Activated CD8-positive, alpha-beta memory T cell treated with anti-CD3 and anti-CD28 coated beads for 1 hour (primary cell): ENCODE measurements at places on chromosomes 3 and 15.
A peak's percentile ranks its signal among the peaks of the same experiment; 100 is the strongest.

DNA sequence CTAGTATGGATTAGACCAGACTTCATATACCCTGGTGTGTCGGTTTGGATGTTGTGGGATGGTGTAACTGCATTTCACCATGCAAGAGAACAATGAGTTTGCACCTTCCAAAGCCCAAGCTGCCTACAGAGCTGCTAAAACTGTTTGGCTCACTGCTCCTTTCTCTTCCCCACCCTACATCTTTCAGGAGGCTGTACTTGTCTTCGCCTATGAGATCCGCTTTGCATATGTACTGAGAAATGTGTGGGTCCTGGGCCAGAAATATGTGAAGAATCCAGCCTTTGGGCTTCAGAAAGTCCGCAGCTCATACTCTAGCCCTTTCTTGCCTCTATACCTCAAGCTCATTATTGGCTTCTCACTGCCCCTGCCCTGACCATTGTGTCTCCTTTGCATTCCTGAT is 1060.0 kb downstream of the NTRK3 start:
- DNase-seq = no peak

DNA sequence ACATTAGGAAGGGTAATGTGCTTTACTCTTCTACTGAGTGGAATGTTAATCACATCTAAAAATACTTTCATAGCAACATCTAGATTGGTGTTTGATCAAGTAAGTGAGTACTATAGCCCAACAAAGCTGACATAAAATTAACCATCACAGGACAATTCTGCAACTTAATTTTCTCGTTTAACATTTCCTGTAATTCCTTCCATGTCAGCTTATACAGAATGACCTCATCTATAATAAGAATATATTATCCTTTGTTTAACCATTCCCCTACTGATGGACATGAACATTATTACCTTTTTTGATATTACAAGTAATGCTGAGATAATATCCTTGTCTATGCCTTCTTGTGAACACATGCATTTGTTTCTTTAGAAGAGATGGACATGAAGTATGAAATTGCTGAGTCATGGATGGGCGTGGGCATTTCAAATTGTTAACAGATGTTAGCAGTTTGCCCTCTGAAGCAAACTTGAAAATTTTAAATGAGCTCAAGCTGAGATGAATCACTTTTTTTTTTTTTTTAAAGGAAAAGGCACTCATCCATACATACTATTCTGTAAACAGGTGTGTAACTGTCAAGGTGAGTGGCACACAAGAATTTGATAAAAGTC is 85.1 kb downstream of the OXNAD1 start:
- no peak for DNase-seq

DNA sequence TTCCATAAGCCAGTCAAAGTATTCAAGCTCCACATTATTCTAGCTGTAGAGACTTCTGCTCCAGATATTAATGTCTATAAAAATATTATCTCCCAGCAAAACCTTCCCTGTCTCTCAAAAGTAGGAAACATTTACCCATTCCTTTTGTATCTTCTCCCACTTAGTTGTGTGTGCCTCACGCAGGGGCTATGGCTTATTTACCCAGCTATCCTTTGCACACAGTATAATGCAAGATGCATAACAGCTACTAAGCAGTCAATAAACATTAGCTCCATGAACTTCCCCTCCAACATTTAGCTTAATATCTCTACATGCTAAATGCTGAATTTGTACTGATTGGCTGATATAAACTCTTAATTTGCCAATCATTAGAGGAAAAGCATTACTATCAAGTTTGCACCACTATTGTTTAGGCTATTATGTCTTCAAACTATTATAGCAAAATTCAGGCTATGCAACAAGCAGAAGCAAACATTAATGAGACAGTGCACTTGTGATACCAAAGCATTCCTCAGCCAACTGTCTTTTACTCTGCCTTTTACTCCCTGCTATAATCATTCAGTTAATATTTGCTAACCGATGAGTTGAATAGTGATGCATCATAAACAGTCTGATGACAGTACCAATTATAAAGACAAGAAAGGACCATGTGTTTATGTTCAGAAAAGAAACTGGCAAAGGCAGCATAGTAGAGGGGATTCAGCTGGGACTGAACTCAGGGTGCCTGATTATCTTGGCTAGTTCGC is 81.2 kb downstream of the PLCH1 start:
- no peak for DNase-seq

GRCh38 chr3:142746646-142747045 is 22.8 kb downstream of the TRPC1 start:
- DNase-seq = no peak

DNA sequence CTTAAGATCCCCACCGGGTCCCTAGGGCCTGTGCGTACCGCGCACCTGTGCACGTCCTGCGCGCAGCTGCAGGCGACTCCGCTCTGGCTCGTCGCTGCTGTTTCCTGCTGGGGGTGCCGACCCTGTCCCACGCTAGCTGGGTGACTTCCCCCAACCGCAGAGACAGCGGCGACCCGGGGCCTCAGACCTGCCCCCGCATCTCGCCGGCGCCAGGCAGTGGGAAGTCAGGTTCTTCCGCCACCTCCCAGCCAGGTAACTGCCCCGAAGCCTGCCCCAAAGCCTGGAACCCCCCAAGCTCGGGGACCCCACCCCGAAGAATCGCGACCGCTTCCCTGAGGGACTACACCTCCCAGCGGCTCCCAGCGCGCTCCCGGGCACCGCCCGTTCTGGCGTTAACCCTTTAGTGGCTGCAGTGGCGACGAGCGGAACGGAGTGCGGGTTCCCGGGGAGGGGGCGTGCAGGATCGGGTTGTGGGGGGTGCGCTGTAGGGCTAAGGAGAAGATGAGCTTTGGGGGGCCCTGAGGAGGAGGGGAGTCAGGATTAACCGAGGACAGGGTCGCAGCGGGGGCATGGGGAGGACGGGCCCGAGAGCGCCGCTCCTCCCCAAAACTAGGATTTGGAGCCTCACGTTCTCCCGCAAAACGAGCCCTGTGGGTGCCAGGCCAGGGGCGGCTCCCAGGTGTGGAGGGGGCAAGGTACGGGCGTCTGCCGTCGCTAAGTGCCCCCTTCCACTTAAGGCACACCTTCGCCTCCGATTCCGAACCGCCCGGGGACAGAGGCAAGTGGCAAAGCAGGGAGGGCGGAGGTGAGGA is 589 bp downstream of the NEIL1 start:
- no peak for DNase-seq

DNA sequence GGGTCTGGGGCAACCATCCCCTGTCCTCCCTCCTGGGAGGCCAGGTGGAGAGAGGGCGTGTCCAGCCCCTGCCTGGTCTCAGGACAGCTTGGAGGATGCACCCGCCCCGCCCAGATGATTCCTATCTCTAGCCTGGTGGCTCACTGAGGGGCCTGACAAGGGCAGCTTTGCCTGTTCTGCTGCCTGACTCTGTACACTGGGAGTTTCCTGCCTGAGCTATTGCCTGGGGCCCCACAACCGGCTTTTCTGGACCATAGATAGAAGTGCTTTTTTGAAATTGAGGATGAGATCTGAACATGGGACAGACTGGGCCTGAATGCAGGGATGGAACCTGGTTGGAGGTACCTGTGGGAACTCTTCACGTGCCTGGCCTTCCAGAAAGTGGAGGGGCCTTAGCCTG is 751 bp upstream of the PLA2G4E start:
- no peak for DNase-seq

- DNase-seq = no peak
Measured at GRCh38 chr3:42184651-42185443, 81.1 kb downstream of the CCK start.

DNA sequence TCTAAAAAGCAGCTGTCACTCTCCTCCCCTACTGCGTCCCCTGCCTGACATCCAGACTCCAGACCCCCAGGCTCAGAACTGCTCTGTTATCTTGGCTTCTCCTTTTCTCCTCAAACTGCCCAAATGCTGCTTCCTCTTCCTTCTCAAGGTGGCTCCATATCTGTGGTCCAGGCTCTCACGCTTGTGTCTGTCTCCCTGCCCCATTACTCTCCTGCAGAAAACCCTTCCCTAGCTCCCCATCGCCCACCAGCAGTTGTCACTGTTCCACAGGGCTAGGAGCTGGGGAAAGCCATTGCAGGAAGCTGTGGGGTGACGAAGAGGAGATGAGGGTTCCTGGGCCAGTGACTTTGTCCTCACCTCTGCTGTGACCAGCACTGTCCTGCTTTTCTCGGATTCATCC is 30.7 kb upstream of the CGNL1 start:
- DNase-seq = no peak

DNA sequence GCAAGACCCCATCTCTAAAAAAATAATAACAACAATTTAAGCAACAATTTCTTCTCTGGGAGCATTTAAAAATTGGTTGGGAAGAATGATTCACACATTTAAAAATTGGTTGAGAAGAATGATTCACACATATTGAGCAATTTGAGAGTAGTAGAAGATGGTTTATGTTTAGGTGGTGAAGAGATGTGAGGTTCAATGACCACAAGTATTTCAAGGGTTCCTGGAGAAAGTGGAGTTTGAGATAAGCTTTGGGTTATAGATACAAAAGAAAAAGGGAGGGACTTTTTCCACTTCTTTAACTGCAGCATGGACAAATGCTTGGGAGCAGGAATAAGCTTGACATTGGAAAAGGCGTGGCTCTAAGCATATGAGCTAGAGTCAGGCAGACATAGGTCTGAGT is 145.7 kb upstream of the NPHP3 start:
- DNase-seq = no peak

DNA sequence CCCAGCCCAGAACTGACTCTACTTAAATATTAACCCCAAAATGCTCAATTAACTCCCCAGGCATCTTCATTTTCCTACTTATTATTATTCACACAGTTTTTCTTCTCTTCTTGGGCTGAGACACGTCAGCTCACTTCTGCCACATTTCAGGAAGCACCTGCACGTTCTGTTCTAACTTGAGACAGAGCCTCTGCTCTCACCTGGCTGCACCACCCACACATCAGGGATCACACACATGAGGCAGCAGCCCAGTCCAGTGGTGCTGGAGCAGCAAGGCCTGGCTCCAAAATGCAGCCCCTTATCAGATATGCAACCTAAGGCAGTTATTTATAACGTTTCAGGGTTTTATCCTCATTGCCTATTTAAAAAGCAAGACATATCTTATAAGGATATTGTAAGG is 127.5 kb downstream of the OSBPL10 start:
- no peak for DNase-seq

- DNase-seq = no peak
Measured at GRCh38 chr3:40951636-40952035, 247.7 kb upstream of the CTNNB1 start.

DNA sequence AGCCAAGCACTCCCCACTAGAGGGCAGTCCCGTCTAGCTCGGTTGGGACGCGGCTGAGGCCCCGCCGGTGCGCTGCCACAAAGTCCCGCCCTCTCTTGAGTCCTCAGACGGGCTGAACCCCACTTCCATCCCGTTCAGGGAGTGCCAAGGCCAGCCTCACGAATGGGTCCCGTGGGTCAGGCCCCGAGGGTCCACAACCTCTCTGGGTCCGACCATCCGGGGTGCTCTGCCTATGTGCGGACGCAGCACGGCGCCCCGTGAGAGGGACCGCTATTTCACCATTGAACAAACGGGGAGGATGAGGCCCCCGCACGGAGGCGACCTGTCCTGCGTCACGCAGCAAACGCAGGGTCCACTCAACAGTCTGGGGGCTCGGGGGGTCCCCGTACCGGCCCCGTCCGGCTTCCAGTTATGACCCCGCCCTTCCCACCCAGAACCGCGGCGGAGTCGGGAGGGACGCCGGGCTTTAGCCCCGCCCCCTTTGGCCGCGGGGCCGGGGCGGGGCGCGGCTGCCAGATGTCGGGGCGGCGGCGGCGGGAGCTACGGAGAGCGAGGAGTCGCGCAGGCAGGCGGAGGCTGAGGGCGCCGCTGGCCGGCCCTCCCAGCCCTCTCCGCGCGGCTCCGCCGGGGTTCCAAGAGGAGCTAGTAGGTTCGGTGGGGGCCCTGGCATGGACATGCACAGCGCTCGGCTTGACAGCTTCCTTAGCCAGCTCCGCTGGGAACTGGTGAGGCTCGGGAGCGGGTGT is at the start of gene INKA1:
Gene INKA1, plus strand, starts transcription at position 543 of the 746 bp plus-strand sequence. Its CDS starts 132 bp downstream, at position 675.
- DNase-seq = peak; percentile 66

DNA sequence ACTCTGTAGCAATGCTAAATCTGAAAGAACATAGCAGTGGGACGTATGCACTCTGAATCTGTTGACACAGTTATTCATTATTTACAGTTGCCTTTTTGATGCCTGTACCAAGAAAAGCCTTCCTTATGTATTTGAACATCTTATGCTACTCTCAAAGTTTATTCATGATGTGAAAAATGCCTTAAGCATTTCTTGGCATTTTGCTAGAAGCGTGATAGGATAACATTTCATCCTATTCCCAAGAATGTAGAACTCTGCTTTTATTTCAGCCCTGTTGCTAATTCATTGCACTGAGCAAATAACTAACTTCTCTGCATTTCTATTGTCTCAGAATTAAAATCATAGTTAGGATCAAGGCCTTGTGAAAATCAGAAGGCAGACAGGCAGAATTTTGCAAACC is 105.5 kb downstream of the STRIT1 start:
- DNase-seq = no peak

DNA sequence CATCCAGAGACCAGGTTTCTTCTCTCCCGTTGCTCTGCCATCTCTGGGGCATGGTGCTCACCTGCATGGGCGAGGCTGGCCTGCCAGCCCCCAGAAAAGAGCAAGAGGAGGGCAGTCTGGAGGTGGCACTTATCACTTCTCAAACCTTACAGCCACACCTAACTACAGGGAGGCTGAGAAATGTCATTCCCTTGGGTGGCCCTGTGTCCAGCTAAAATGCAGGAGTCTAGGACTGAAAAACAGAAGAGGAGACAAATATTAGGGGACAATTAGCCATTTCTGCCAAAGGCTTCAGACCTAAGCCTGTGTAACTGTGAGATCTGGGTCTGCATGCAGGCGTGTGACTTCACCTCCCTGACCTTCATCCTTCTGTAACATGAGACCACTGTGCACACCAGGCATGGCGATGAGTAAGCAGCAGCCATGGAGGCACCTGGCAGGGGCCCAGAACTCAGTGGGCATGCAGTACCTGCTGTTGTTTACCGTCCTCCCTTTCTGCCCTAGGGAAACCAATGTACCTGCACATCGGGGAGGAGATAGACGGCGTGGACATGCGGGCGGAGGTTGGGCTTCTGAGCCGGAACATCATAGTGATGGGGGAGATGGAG is 83.4 kb downstream of the MESD start:
- DNase-seq = no peak

- no peak for DNase-seq
Measured at GRCh38 chr3:113277414-113277813, 66.1 kb downstream of the BOC start.

DNA sequence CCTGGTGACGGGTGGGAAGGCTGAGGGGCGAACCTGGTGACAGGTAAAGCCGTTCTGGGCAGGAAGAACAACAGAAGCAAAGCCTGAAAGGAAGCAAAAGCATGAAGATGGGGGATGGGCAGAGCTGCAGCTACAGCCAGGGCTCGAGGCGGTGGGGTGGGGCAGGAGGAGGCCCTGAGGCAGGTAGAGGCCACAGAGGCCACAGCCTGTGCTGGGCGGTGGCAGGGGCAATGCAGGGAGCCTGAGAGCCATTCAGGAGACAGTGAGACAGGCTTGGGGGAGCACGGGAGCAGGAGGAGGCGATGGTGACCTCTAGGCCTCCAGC is 8.2 kb downstream of the PCSK6 start:
- no peak for DNase-seq
